ENCODE measurements at places on chromosomes 3 and 15. TPM values are rescaled to one million over a fixed set of nuclear protein-coding genes. Genes with fewer than 3 reads are reported as not detected.

Gene TRIM71
- 8.5 TPM for polyA plus RNA-seq

GRCh38 chr15:94414916-94415315 lies 183.6 kb downstream of the MCTP2 start:
- DNase-seq: no peak

Gene OXNAD1
- polyA plus RNA-seq: 15.6 TPM

Gene DPPA2
- polyA plus RNA-seq: 0.90 TPM

Gene GP9
- 1.3 TPM for polyA plus RNA-seq
